Activated CD4-positive, alpha-beta memory T cell treated with anti-CD3 and anti-CD28 coated beads, Interleukin-2, amount 10 ng/mL, durations not matched to agents 7 days and 5 days (primary cell): ENCODE measurements at places on chromosomes 6 and 20.

GRCh38 chr6:36720251-36721141 is 22.9 kb downstream of the RAB44 start:
- DNase-seq = no peak

DNA sequence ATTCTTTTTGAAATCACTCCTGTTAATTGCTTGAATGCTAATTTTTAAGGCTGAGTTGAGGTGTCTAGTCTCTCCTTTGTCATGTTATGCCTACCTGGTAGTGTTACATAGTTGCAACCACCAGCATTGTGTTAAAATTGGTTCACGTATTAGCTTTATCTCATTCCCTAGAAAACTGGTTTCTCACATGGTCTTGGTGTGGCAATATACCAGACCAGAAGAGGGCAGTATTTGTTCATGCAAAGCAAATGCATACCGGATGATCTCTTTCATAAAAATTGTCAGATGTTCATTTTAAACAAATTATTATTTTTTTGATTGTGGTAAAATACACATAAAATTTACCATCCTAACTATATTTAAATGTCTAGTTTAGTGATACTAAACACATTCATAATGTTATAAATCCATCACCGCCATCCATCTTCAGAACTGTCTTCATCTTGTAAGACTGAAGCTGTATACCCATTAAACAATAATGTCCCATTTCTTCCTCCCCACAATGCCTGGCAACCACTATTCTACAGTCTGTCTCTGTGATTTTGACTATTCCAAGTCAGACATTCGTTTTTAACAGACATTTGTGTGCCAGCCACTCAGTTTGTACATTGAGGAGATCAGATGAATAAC is 92.8 kb downstream of the ATRN start:
- no peak for DNase-seq

DNA sequence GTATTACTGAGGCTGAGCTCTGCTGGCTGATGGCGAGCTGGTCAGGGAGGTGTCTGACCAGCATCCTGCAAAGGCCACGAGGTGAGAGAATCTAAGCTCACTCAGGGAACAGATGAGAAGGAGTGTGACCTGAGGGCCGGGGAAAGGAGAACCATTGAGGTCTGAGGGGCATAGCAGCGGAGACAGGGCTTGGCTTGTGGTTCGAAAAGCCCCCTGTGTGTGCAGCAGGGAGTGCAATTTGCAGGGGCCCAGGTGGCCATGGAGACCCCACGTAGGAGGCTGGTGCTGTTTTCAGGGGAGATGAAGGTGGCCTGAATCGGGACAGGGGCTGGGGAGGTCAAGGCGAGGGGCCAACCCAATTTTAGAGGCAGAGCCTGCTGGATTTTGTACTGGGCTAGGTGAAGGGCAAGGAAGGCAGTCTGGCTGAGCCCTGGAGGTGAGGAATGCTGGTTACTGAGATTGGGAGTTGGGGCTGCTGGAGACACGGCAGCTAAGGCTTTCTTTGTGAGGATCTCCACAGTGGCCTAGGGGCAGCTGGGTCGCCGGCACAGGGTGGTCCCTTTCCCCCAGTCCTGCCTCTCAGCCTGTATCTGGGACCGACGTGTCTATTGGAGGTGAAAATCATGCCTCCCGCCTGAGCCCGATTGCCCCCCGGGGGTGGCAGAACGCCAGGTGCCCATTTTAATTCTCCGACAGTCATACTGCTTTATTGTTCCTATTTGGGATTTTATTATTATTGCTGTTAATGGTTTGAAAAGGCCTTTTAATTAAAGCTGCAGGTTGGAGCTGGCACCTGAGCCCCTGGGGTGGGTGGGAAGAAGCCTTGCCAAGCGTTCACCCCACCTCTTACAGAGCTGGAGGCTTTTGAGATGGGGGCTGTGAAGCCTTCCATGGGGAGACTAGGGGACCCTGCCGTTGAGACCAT is 28.4 kb downstream of the DLGAP4 start:
- DNase-seq = no peak

DNA sequence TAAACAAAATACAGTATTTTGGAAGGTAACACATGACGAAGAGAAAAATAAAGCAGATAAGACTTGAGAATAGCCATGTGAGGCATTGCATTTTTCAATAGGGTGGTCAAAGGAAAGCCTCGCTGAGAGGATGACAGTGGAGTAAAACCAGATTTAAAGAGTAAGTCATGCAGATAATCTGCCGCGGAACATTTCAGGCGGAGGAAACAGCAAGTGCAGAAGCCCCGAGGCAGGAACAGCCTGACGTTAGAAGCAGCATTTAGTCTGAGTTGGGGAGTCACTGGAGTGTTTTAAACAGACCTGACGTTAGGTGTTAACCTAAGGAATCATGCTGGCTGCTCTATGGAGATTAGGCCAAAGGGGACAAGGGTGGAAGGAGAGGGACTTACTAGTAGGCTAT is 65.0 kb upstream of the VSTM2L start:
- no peak for DNase-seq

DNA sequence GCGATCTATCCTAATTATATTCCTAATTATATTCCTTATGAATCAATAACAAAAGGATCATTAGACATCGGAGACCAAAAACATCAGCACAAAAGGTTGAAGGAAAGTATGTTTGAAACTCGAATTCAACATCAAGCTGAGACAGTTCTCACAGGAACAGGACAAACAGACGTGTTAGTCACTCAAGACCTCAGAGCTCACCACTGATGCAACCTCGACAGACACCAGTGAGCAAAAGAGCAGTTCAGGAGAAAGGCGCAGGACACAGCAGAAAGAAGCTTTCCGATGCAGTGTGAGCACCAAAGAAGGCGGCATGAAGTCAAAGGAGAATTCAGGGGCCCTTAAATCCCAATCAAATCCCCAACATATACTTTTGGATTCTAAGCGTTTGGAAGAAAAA is 6.3 kb upstream of the RAMACL start:
- no peak for DNase-seq

GRCh38 chr6:27623103-27623502 is 150.2 kb upstream of the ZNF184 start:
- no peak for DNase-seq

- DNase-seq = no peak
Observed at GRCh38 chr20:51446656-51447055, 95.9 kb downstream of the NFATC2 start.

- DNase-seq = no peak
Observed at GRCh38 chr6:152458648-152459644, 178.2 kb downstream of the SYNE1 start.

- DNase-seq = no peak
Observed at GRCh38 chr6:5752391-5752680, 254.4 kb downstream of the NRN1 start.

DNA sequence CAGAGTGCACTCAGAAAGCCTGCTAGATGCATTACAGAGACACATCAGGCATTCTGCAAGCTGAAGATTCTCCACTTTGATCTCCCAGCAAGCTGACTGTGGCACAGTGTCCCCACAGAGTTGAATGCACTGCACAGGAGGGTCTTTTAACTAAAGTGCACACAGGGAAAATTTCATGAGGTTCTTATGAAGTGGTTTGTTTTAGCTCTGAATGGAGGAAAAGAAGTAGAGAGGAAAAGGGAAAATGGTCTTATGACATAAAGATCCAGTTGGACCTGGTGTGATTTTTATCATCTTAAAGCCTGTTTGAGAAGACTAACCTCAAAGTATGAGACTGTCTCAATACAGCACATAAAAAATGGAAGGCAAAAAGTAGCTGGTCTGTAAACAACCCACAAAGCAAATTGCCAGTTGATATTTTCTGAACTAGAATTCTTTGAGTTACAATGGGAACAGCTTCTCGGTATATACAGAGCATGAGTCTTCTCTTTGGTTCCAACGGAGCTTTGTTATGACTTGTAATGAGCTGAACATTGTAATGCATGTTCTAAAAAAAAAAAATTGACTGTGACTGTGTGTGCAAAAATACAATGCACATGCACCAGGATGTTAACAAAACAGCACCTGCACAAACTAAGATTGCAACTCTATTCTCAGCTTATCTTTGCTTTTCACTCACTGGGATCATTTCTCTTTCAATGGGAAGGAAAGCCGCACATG is 383.0 kb upstream of the ID4 start:
- no peak for DNase-seq

DNA sequence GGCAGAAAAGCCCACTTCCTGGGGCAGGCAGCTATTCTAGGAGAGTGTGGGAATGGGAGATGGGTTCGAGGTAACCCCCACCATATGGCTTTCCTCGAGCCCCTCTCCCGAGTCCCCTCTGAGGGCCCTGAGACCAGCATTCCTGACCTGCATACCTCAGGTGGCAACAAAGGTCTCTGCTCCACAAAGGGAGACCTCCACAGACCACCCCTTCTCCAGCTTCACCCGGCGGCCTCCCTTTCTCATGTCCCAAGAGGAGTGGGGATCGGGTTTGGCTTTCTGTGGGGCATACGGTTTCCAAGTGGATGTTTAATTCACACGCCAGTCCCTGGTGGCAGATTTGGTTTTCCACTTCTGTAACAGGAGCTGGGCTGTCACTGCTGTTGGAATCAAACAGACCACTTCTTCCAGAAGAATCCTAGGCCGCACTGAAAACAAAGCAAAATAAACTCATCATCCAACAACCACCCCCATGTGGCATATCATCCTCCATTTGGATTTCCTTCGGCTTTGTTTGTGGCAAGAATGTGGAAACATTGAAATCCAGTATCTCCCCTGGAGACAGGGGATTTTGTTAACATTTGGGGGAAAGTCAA is 83.2 kb downstream of the DLL1 start:
- peak; percentile 13 for DNase-seq

- DNase-seq = peak; percentile 65
Observed at GRCh38 chr6:111837641-111838500, 35.4 kb downstream of the FYN start.

- no peak for DNase-seq
Observed at GRCh38 chr6:27720607-27721580, 191.3 kb downstream of the OR2B2 start.

- no peak for DNase-seq
Observed at GRCh38 chr20:1646975-1647431, 10.6 kb downstream of the SIRPG start.

DNA sequence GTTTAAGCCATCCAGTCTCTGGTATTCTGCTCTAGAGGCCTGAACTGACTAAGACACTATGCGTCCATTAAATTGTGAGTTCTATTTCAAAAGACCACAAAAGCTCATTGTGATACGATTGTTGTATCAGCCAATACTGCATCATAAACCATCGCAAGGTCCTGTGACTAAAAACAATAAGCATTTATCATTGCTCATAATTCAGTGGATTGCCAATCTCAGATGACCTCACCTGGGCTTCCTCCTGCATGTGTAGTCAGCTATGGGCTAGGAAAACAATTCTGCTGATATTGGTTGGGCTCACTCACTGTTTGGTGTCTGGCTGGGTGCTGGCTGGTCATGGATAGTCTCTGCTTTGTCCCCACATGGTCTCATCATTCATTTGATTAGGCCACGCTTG is 592.7 kb upstream of the BTBD3 start:
- no peak for DNase-seq

DNA sequence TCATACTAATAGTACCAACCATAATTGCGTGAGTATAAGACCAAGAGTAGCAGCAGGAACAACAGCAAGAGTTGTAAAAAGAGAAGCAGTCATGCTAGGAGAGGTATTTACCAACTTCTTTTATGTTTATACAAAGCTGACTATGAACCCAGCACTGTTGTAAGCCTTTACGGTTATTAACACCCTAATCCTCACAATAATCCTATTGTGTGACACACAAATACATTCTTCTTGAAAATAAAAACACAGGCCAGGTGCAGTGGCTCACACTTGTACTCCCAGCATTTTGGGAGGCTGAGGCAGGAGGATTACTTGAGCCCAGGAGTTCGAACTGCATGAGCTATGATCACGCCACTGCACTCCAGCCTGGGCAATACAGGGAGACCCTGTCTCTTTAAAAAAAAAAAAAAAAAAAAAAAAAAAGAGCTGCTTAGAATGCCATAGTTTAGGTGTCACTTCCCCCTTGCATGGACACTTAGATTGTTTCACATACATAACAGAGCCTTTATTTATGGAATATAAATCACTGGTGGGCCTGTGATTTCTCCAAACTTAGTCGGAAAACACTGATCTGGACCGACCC is 20.2 kb downstream of the HCK start:
- no peak for DNase-seq

DNA sequence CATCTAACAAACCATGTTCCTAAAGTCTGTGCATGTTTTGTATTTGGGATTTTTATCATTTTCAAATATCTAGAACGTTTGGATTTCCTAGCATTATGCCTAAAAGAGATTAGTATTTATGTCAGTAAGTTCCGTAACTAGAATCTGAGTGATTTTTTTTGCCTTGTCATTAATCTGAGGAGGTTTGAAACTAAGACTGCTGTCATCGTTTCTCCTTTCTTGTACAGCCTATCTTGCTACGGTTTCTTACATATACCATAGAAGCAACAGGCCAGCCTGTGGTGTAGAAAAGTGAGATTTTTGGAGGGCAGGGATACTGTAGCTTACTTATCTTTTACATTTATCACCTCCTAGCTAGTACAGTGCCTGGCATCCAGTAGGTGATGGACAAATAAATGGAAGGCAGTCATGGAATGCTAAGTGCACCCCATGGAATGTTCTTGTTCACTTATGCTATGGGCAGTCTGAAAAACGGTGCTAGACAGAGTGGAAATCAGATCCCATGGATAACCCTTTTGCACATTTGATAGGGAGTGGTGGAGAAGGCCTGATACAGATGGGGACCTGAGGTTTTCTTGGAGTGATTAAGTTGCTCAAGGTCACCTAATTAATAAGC is 93.9 kb downstream of the ARID1B start:
- no peak for DNase-seq

- DNase-seq = peak; percentile 16
Observed at GRCh38 chr20:12925210-12925755, 83.5 kb upstream of the SPTLC3 start.

GRCh38 chr6:134925800-134926199 is 24.1 kb downstream of the ALDH8A1 start:
- DNase-seq = no peak

DNA sequence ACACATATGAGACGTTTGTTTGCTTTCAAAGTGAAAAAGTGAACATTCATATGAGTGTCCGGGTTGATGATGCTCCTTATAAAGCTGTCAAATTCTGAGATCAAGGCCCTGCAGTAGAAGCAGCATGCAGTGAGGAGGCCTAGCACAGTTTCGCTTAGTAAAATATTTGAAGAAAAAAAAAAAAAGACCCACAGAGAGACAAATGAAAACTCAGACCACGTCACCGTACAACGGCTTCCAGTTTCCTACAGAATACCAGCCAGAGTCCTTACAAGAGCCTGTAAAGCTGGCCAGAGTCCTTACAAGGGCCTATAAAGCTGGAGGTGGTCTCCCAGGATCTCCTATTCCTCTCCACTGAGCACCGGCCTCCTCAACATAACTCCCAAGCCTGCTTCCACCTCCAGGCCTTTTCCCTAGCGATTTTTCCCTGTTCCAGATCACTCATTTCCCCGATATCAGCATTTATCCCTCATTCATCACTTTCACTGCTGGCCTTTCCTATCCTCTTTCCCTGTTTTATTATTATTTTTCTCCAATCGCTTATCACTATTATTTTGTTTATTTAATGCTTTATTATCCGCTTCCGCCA is 1.5 kb upstream of the HMGN4 start:
- DNase-seq = peak; percentile 55

DNA sequence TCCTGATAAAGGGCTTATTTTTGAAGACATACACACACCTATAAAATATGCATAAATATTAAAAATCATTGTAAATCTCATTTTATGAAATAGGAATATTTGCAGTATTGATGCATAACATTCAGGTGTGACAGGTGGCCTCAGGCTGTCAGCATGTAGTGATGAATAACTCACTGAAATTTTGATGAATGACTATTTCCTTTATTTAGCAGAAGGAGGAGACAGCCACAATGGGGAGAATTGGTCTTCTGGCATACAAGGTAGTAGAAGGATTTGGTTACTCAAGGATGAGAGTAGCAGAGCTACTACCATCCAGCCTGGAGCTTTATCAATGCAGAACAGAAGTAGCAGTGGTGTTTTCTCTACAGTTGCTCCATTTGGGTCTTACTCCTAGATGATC is 47.2 kb downstream of the RGS17 start:
- DNase-seq = no peak
